ENCODE measurements at places on chromosomes 6 and 20.
A peak's percentile ranks its signal among the peaks of the same experiment; 100 is the strongest.

DNA sequence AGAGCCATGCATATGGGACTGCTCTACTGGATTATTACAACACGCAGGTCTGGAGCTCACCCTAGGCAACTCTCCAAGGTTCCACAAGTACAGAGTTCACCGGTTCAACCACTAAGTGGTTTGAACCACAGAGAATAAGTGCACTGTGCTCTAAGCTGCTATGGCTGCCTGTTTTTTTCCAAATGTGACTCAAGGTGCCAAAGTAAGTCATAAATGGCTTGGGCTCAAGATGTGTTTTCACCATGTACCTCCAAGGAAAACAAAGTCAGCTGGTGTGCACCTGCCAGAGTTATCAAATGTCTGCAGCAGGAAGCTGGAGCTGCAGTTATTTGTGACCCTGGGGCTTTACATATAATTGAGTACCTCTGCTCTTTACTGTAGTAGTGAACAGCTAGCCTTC, 76.7 kb downstream of the PREP start:
- no peak for DNase-seq

DNA sequence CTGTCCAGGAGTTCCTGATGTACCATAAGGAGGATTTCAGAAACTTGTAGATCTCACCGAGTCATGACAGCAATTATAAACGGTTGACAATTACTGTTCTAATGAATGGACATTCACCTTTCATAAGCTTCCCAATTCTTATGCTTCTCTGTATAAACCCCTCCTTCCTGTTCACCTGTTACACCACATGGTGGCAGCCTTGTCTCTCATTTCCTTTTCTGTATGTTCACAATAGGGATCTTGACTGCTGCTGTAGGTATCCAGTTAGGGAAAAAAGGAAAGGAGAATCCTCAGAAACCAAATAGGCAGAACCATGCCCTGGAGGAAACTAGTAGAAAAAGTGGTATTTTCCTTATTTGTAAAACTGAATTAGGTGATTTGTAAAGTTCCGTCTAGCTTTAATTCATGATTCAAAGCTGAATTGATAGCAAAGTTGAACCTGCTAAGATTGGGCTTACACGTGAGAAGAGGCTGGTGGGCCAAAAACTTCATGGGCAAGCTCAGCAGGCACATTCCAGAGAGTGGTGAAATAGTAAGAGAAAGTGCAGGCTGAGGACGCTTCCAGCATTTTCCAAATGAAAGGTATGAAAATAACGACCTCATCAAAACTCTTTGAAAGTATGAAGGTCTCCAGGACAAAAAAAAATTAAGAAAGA, 29.0 kb upstream of the TBPL1 start:
- peak; percentile 82 for DNase-seq

GRCh38 chr6:148064406-148065134, 278.1 kb upstream of the SASH1 start:
- peak; percentile 96 for DNase-seq

- DNase-seq: no peak
Measured at GRCh38 chr20:33680686-33681085, 5.5 kb downstream of the E2F1 start.

DNA sequence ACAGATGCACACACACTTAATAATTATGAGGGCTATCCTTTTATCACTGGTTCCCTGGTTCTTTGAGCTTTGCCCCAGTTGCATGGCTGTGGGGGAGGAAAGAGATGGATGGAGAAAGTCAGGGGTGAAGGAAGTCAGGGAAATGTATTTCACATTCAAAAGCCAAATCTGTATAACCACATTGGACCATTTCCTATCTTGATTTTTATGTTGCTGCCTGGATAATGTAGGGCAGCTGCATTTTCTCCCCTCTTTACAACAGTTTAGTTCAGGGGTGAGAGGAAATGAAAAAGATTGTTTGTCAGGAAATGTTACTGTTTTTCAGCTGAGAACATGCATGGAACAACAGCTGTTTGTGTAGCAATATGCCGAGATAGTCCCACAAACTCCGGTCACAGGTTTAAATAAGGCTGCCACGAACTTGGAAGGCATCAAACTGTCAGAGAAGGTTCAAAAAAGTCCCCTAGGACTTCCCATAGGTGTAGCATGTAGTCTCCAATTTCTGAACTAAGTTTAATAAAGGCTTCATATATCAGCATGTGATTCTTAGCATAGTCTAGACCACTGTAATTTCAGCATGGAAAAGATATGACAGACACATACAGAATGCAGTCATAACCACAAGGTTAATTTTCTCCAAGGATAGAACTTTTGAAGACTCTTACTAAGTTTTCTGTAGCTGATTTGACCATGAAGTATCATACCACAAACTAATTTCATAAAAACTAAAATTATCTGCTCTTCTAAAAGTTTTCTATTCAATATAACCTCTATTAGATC, 82.1 kb upstream of the COL21A1 start:
- no peak for DNase-seq

- DNase-seq: no peak
Measured at GRCh38 chr6:112342511-112342910, 4.6 kb upstream of the RFPL4B start.

DNA sequence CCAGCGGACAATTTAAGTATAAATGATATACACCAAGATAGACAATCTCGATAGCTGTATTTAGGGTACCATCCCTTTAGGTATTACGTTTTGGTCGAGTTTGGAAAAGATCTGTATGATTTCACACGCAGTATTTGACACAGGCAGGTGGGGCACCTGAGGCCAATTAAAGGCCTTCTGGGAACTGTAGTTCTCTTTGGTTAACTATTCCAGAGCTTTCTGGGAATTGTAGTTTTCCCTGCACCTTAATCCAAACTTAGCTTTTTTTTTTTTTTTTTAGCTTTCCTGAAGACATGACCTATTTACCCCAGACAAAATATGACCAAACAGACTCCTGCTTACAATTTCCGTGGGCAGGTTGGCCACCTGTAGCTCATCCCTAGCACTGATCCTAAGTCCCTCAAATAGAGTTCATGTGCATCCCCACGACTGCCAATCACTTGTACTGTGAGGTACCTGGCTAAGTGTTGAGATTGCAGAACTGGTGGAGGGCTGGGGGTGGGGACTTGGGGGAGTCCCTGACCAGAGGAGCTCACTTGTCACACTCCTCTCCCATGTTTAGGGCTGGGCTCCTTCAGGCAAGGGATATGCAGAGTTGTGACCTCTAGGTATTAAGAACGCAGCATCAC, 999 bp upstream of the EHMT2 start:
- DNase-seq: peak; percentile 55

DNA sequence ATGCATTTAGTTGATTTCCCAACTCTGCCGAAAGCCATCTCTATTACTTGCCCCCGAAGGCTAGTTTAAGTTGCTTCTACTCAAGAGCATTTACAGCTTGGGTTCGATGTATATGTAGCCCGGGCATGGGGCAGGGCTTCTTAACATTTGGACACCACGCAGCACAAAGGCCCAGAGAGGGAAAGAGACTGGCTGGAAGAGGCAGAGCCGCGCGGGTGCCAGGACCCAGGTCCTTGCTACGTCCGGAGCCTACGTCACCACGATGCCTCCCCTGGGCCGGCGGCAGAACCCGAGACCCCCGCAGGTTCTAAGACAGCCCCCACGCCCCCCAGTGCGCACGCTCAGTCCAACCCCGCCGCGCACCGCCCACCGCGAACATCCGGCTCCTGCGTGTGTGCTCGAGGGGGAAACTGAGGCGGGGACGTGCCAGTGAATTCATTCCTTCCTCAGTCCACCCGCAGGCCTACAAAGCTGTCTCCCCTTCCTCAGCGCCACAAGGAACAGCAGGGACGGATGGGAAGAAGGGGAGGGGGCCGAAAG, 367 bp upstream of the PCIF1 start:
- DNase-seq: no peak

GRCh38 chr20:57513199-57513598, 11.7 kb downstream of the CTCFL start:
- DNase-seq: no peak

DNA sequence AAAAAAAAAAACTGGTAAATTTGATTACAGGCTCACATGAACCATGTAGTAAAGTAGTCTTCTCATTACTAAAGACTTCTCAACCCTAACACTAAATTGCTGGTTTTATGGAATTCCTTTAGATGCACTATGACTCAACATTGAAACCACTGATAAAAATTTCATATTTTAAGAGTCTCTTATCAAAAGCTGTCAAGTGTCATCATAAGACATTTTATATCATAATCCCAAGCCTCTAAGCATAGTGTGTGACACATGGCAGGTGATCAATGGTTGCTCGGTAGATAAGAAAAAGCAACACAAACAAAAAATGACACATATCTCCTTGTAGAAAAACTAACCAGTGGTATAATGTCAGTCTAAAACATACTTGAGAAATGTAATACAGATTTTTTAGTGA, 258.4 kb downstream of the RNGTT start:
- no peak for DNase-seq

- DNase-seq: no peak
Measured at GRCh38 chr6:30066082-30066481, 916 bp upstream of the PPP1R11 start.

GRCh38 chr6:155493694-155494143, 38.1 kb upstream of the NOX3 start:
- DNase-seq: peak; percentile 76

- DNase-seq: peak; percentile 43
Measured at GRCh38 chr6:2913621-2914317, 10.7 kb upstream of the SERPINB9 start.

DNA sequence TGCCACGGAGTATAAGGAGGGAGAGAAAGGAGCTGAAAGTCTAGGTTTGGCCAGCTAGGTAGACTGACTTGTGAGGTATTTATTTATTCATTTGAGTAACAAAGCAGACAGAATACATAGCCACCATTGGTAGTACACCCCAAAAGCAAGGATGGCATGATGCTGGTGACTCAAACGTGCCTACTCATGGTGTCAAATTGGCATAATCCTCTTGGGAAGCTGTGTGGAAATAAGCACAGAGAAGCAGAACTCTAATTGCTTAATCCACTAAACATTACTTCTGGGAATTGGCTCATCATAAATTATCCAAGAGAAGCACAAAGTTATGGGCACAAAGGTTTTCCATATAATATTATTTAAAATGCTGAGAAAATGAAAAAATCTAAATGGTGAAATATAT, 2.5 kb downstream of the DEFB132 start:
- no peak for DNase-seq

DNA sequence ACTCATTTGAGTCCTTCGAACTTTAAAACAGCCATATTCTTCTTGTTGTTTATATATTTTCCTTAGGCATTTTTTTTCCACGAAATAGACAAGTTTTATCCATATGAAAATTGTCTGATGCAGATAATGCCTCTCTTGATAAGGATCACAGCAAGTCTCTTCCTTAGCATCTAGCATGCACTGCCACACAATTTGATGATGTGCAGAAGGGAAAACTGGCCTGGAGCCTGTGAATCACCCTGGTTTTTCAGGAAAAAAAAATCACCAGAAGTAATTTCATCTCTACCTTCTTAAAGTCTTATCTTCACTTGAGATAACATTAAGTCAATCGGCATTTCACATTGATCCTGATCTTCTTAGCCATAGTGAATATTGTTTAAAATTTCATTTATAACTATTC, 199.8 kb downstream of the TENT5A start:
- no peak for DNase-seq

GRCh38 chr20:44231193-44231592, 15.9 kb upstream of the GDAP1L1 start:
- DNase-seq: no peak

DNA sequence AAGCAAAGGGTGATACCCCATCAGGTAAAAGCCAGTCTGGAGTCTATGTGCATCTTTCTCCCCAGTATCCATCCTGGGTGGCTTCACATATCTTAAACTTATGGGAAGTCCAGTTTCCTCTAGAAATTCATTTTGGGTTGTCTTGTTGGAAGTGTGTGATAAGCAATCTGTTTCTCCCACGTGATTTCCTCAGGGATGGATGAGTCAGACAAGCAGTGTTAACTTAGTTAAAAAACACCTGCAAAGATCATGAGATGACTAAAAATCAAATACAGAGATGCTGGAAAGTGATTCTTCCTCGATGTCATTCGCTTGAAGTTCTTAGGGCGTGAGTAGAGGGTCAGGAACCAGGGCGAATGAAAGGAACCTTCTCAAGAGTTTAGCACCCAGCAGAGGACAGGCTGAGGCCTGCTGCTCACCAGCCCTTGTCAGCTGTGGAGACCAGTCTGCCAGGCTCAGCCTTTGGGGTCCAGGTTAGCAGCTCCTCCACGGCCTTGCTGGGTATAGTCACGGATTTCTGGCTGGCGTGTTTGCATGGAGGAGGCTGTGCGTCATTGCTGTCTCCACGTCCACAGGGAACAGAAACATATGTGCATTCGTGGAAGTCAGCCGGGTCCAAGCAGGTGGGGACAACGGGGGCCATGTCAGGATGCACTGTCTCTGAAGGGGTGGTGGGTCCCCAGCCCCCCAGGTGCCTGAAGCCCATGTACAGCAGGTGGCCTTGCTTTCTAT, 2.8 kb upstream of the PNPLA1 start:
- no peak for DNase-seq

DNA sequence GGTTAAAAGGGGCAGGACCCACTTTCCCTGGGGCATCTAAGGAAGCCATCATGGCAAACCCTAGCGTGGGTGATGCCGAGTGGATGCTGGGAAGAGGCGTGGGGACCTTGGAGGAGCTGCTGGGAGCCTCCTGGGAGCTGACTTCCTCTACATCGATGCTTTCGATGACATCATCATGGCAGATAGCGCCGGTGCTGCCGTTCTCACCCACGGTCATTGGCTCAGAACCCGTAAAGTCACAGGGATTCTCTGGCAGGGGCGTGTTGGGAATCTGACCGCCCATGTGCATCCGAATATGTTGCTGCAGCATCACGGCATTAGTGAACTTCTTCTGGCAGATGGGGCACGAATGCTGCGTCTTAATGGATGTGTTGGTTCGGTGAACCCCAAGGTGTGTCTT, 12.1 kb downstream of the SALL4 start:
- DNase-seq: no peak

DNA sequence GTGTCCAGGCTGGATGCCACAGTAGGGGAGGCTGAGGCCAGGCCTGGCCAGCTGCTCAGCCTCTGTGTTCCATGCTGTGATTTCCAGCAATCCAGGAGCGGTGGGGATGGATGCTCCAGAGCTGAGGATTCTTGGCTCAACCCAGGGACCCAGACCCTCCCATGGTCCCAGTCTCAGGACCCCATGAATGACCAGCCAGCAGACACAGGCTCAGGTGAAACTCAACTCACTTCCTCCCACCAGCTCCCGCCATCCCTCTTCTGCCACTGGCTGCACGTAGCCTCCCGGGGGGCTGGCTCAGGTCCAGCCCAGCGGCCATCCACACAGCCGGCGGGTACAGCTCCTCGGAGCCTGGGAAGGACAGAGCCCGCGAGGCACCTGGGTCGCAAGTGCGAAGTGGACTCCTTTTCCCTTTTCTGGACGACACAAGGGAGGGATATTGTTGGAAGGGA, 54.5 kb upstream of the DACT2 start:
- DNase-seq: no peak

GRCh38 chr6:24987446-24988115, 51.8 kb upstream of the RIPOR2 start:
- DNase-seq: no peak

All from islet precursor cell (in vitro differentiated cells).